Activated T-helper 2 cell treated with anti-CD3 and anti-CD28 coated beads, Interferon-gamma antibody, Interleukin-2, Interleukin-4, amounts not matched to agents 10 μg/mL and 5 μg/mL and 100 μg/mL, durations not matched to agents 14 hours and 24 hours and 36 hours (primary cell): ENCODE measurements at places on chromosomes 3 and 15.

DNA sequence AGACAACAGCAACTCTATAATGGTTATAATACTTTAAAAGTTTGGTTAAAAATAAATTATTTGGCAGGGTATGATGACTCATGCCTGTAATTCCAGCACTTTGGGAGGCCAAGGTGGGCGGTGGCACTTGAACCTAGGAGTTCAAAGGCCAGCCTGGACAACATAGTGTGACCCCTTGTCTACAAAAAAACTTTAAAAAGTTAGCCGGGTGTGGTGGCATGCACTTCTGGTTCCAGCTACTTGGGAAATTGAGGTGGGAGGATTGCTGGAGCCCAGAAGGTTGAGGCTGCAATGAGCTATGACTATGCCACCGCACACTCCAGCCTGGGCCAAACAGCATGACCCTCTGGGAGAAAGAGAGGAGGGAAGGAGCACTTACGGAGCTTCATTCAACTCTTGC is 7.7 kb upstream of the TRPC1 start:
- no peak for DNase-seq

GRCh38 chr3:123054931-123055330 is 11.9 kb upstream of the PDIA5 start:
- DNase-seq: no peak

DNA sequence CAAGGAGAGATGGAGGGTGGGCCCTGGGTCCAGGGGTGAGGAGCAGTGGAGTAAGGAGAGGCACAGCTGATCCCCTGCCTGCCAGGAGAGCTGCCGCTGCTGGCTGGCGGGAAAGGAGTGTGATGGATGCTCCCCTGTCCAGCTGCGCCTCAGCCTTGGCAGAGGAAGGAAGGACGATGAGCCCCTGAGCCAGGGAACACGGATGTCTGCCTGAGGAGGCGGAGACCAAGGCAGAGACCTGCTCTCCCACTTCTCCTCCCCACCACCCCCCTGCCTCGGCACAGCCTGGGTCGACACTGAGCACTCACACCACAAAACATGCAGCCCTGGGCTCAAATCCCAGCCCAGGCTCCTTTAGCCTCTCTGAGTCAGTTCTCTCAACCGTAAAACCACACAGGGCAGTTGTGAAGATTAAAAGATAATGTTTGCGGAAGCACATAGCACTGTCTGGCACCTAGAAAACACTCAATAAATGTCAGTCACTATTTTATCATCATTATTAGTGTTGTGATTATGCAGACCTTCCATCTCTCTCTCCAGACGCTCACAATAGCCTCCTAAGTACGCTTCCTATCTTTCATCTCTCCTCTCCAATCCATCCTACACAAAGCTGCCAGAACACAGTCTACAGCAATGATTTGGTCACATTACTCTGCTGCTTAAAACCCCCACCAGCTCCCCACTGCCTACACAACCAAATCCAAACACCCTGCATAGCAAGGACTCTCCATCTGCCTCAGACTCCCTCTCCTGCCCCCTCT is 52.2 kb downstream of the SEMA5B start:
- no peak for DNase-seq

- DNase-seq: no peak
Observed at GRCh38 chr15:96207377-96208006, 123.0 kb upstream of the NR2F2 start.

DNA sequence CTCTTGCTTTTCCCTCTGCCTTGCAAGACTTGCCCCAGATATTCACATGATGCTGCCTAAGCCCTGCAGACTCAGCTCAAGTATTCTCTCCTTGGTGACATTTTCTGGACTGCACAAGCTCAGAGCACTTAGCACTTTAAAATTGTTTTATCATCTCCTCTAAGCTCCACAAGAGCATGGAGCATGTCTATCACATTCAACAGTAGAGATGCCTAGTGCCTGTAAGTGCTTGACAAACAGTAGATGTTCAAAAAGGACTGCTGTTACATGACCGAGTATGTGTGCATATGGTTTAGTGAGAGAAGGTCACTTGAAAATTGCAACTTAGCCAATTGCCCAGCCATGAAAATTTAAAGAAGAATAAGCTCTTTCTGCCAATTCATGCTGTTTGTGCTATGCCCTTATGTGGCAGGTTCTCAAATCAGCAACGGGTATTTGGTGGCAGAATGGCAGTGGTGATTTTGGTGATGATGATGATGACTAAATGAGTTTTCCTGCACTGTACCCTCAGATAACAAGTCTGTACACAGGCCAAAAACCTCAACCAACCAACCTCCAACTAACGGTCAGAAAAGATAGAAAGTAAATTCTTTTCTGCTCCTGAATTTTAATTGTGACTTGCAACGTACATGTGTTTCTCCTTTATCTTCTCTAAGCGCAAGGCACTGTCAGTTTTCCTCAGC is 647.2 kb upstream of the UBE2E2 start:
- DNase-seq: no peak

GRCh38 chr15:58469432-58470353 is 37.9 kb downstream of the LIPC start:
- DNase-seq: no peak

- no peak for DNase-seq
Observed at GRCh38 chr3:39505866-39506742, 38.6 kb downstream of the MOBP start.

GRCh38 chr3:134601539-134602439 is 49.0 kb downstream of the KY start:
- no peak for DNase-seq

GRCh38 chr3:42190701-42191442 is 75.1 kb downstream of the CCK start:
- DNase-seq: peak; percentile 43

GRCh38 chr15:76138436-76138835 is 78.7 kb downstream of the TMEM266 start:
- no peak for DNase-seq

GRCh38 chr15:100983221-100983620 is 64.1 kb downstream of the LRRK1 start:
- no peak for DNase-seq

DNA sequence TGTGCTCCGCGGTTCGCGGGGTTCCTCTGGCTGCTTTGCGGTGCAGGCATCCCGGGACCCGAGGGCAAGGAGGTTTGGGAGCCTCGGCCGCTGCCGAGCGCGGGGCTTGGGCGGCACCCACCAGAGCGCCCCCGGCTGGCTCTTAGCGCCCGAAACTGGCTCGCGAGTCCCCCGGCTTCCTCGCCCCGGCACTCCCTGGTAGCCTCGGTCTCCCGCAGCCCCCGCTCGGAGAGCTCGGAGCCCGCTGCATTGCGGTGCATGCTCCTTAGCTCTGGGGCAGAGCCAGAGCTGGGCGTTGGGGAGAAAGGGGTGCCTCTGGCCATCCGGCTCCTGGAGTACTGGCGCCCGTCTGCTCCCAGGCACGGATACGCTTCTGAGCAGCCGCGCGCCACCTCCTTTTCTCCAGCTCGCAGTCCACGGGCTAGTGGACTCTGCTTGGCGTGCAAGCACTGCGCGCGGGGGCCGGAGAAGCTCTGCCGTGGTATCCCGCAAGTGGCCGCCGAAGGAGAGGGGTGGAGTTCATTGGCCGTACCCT is 753 bp downstream of the EPHB1 start:
- no peak for DNase-seq

DNA sequence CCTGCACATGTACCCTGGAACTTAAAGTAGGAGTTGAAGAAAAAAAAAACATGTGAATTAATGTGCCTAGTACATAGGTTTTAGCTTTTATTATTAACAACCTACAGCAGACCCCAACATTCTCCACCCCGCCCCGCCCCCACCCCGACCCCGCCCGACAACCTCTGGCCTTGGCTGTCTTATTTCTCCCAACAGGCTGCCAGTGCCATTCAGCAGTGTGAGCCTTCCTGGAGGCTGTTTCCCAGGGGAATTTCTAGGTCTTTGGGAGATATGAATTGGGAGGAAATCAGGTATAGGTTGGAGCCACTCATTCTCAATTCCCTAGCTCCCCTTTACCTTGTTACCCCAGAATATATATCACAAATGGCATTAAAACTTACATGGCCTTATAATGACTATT is 8.3 kb upstream of the MLF1 start:
- DNase-seq: no peak

DNA sequence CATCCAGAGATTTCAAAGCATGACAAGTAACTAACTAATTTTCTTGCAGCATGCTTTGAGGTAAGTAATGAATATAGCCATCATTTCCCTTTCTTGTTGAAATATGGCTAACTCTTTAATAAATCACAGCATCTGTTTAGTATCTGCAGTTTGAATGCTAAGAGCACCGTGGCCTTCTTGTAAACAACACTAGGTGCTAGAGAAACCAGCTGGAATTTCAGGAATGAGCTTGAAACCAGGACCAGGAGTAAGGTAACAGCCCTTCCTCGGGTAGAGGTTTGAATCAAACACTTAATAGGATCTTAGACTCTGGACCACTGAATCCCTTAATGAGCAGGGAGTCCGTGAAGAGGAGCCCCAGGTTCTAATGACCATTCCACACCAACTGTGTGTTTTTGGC is 13.6 kb downstream of the CALML4 start:
- DNase-seq: no peak

- no peak for DNase-seq
Observed at GRCh38 chr3:12437861-12438260, 46.4 kb upstream of the TSEN2 start.

DNA sequence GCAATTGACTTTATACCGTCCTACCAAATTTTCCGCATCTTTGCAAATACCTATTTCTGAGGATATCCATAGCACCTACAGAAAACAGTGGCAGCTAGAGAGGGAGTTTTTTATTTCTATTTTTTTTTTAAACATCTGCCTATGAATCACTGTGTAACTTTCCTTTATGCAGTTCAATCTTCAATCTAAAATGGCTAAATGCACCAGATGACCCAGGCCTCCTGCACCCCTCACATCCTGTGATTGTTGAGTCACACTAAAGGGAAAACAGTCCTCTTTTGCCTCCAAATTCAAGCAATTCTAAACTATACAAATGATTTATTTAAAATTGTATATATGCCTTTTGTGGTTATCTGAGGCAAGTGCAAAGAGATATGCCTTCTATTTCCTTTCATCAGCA is 20.1 kb upstream of the BCL6 start:
- no peak for DNase-seq

DNA sequence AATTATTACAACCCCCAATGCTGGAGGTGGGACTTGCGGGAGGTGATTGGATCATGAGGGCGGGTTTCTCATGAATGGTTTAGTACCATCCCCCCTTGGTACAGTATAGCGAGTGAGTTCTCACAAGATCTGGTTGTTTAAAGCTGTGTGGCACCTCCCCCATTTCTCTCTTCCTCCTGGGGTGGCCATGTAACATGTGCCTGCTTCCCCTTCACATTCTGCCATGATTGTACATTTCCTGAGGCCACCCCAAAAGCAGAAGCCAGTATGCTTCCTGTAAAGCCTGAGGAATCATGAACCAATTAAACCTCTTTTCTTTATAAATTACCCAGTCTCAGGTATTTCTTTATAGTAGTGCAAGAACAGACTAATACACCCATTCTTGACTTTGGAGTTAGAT is 20.3 kb upstream of the PROK2 start:
- DNase-seq: no peak

DNA sequence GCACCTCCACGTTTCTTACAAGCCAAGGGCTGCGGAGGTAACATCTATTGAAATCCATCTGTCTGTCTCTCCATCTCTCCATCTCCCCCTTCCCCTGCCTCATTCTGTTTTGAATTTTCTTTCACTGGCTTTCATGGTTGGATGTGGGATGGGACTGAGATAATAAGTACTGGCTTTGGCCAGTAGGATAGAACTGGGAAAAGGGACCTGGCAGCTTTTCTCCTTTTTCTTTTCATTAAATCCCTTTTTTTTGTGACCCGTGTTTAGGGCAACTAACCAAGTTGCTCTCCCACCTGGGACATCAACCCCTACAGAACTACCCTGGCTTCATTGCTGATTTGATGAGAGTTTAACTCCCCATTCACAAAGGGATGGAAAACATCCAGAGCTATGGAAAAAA is 66.8 kb upstream of the ADAMTSL3 start:
- no peak for DNase-seq

GRCh38 chr3:149771652-149772271 is 19.5 kb upstream of the COMMD2 start:
- DNase-seq: no peak

DNA sequence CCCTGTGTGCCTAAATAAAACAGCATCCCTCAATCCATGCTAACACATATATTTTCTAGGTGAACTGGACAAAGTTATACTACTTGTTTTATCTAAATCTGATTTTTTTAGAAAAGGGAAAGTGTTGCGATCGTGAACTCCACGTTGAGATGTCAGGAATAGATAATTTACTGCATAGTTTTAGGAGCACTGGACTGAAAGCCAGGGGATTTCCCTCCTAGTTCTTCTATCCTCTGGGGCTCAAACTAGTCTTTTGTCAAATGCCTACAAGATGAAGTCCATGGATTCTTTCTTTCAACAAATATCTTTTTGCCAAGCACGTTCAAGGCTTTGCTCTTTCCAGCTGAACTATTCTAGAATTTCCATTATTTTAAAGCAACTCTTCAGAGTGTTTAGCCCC is 617 bp upstream of the HPS3 start:
- no peak for DNase-seq

DNA sequence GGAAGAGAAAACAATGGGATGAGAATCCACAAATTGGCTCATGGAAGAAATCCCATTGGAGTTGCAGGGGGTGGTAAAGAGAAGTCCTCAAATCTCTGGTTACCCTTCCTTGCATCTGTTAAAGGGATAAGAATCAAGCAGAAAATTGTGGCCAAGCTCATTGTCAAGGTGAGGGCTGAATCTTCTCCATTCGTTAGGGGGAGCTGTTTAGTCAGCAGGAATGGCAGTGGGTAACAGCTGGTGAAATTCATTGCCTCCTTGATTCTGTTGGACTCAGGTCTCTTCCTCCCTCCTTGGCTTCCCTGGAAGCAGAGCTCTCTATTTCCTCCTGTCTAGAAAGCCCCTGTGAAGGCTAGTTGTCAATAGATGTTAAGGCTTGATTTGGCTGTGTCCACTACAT is 343.1 kb upstream of the SEMA6D start:
- DNase-seq: no peak

DNA sequence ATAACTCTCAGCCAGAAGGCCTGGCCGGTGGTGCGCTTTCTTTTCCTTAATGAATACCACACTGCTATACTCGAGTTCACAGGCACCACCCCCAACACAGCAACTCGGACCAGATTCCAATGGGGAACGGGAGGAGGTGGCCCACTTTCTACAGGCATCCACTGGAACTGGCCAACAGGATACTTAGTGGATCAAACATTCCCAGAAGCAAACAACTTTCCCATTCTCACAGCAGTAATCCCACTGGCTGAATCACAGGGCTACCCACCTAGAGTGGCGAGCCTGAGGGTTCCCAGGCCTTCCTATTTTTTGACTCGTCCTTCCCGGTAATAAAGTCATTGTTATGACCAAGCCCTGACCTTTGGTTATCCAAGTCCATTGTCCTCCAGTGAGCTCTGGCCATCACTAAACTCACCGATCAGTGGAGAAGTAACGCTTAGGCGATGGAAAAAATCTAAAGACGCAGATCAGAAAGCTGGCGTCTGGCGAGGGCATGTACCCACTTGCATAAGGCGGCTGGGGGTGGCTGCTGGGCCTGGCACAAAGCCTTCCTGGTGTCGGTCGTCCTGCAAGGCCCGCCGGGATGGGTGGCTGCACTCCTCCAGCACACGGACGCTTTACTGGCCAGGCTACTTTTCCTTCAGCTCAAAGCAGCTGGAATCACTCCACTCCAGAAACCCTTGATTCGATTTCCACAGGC is 1.2 kb downstream of the EOGT start:
- DNase-seq: no peak
